CD4-positive, alpha-beta T cell treated with Interleukin-15 for 4 hours (primary cell): ENCODE measurements at places on chromosomes 4 and X.

GRCh38 chr4:170446782-170447181 is 357.0 kb upstream of the AADAT start:
- no peak for DNase-seq

GRCh38 chr4:142700531-142700930 is 145.6 kb downstream of the INPP4B start:
- peak; percentile 57 for DNase-seq

- no peak for DNase-seq
These were observed 127.9 kb upstream of the DMD start for GRCh38 chrX:33339219-33339618.

DNA sequence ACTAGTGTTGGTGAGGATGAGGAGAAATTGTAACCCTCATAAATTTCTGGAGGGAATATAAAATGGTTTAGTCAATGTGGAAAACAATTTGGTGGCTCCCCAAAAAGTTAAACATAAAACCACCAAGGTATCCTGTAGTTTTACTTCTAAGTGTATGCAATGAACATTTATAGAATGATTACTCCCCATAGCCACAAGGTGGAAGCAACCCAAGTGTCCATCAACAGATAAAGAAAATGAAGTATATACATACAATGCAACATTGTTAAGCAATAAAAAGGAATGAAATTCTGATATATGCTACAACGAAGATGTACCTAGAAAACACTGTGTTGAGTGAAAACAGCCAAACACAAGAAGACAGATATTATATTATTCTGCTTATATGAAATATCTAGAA is 569.1 kb upstream of the GRID2 start:
- no peak for DNase-seq

GRCh38 chr4:19494961-19495360 is 756.7 kb upstream of the SLIT2 start:
- no peak for DNase-seq

GRCh38 chrX:52574416-52575275 is 57.8 kb upstream of the XAGE1B start:
- peak; percentile 28 for DNase-seq

DNA sequence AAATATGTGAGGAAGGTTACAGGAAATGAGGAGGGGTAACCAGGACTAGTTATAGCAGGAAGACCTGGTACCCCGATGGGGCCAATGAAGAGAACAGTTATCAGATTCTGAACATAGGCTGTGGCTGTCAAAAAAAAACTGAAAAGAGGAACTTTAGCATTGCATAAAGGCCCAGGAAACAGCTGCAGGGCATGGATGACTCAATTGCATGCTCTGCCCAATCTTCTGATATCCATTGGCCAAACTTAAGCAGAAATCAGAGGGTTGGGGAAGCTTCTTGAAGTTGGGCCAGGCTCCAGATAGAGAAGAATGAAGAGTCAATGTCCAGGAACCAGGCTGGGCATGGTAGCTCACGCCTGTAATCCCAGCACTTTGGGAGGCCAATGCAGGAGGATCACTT is 1222.4 kb upstream of the PRKX start:
- DNase-seq, result no peak

GRCh38 chr4:63105839-63106238 is 1303.4 kb downstream of the TECRL start:
- DNase-seq, result no peak

GRCh38 chr4:175412746-175413145 is 399.3 kb downstream of the GPM6A start:
- no peak for DNase-seq
